ENCODE measurements at places on chromosomes 1 and 21.
A peak's percentile ranks its signal among the peaks of the same experiment; 100 is the strongest.

GRCh38 chr1:70966018-70966638 lies 81.5 kb downstream of the PTGER3 start:
- H3K4me3 ChIP-seq = no peak overlapping the region
- no peaks in the 10 kb centered on the region for H3K27me3 ChIP-seq
- no peak for DNase-seq

- no peaks in the 10 kb centered on the region for H3K27me3 ChIP-seq
- no peaks in the 10 kb centered on the region for H3K36me3 ChIP-seq
- no peak for DNase-seq
- no peaks in the 10 kb centered on the region for H3K4me1 ChIP-seq
These were observed 8.3 kb downstream of the FRRS1 start for GRCh38 chr1:99758073-99758511.

- no peaks in the 10 kb centered on the region for H3K36me3 ChIP-seq
- DNase-seq = no peak
These were observed 156.2 kb upstream of the SPAG17 start for GRCh38 chr1:118340928-118341910.

GRCh38 chr1:183568176-183569021 lies 21.9 kb downstream of the NCF2 start:
- H3K4me3 ChIP-seq = no peak overlapping the region
- H3K27me3 ChIP-seq = no peaks in the 10 kb centered on the region
- no peak overlapping the region for H3K27ac ChIP-seq
- DNase-seq = no peak
- no peaks in the 10 kb centered on the region for H3K36me3 ChIP-seq
- H3K4me1 ChIP-seq = no peaks in the 10 kb centered on the region

GRCh38 chr1:7098641-7099040 lies 313.4 kb downstream of the CAMTA1 start:
- no peaks in the 10 kb centered on the region for H3K27me3 ChIP-seq
- H3K4me1 ChIP-seq = no peaks in the 10 kb centered on the region
- H3K36me3 ChIP-seq = no peaks in the 10 kb centered on the region
- no peak for DNase-seq

DNA sequence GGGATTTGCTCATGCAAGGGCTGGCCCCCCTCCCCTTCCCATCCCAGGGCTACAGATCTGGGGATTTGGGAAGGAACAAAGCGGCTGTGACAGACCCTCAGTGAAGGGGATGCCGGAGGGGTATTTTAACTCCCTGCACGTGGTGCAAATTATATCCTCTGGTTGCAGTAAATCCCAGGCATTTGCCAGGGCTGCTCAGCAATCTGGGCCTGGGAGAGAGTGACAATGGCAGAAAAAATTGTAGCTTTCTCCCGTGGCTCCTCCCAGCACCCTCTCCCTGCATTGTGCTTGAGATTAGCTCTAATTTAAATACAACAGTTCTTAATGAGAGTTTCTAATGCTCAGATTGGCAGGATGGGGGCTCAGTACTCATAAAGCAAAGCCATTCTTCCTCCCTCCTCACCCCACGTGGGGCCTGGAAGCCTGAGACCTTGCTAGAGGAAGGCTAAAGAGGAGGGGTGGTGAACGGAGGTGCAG lies 129.9 kb upstream of the CD34 start:
- no peaks in the 10 kb centered on the region for H3K27me3 ChIP-seq
- H3K27ac ChIP-seq = no peak overlapping the region
- H3K4me3 ChIP-seq = no peak overlapping the region
- H3K36me3 ChIP-seq = peaks cover 9% of the 10 kb centered on the region
- peaks cover 11% of the 10 kb centered on the region for H3K4me1 ChIP-seq

DNA sequence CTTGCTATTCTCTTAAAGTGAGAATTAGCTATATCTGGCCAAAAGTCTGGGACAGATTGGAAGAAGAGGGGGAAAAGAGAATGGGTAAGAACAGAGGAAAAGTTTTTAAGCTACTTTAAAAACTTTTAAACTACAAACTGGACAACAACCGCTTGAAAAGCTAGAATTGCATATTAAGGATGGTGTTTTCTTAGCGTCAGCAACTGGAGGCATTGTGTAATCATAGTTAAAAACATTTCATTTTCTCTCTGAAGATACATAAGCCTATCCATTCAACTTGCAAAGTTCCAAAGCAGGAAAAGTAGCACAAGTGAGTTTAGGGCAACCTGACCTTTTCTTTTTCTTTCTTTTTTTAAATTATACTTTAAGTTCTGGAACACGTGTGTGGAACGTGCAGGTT lies 10.9 kb downstream of the PBX1 start:
- DNase-seq = no peak
- no peak overlapping the region for H3K27ac ChIP-seq
- no peaks in the 10 kb centered on the region for H3K36me3 ChIP-seq
- no peaks in the 10 kb centered on the region for H3K27me3 ChIP-seq
- H3K4me3 ChIP-seq = no peak overlapping the region

DNA sequence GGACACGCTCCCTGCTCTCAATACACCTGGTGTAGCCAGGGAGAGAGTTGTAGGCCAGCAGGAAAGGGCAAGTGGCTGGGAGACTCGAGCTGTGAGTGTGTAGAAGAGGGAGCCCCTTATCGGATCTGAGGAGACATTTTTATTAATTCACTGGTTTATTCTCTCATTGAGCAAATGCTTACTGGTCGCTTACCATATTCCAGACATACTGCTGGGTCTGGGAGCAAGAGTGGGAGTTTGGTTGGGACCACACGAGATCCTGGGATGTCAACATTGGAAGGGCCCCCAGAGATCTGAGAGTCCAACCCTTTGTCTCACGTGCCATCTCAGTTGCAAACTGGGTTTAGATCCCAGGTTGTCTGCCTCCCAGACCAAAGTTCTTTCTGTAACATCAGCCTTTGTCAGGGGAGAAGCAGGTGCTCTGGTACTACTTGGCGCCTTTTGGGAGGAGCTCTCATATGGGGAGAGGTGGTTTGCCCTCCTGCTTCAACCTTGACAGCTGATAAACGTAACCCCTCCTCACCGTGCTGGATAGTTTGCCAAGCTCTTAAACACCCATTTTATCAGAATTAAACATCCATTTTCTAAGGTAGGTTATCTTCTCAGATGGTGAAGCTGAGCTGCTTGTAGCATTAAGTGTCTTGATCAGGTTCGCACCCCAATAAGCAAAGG lies 742 bp downstream of the TMEM222 start:
- DNase-seq = no peak
- H3K27me3 ChIP-seq = no peaks in the 10 kb centered on the region
- H3K27ac ChIP-seq = peak overlapping the region; percentile 81

DNA sequence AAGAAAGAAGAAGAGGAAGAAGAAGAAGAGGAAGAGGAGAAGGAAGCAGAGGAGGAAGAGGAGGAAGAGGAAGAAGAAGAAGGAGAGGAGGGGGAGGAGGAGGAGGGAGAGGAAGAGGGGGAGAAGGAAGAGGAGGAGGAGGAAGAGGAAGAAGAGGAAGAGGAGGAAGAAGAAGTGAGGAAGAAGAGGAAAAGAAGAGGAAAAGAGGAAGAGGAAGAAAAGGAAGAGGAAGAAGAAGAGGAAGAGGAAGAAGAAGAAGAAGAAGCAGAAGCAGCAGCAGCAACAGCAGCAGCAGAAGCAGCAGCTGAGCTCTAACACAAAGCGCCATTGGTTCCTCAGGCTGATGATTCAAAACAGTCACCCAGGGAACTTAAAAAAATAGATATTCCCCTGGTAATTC lies 34.0 kb downstream of the DNAI4 start:
- no peak overlapping the region for H3K27ac ChIP-seq
- H3K36me3 ChIP-seq = no peaks in the 10 kb centered on the region
- no peak overlapping the region for H3K4me3 ChIP-seq

DNA sequence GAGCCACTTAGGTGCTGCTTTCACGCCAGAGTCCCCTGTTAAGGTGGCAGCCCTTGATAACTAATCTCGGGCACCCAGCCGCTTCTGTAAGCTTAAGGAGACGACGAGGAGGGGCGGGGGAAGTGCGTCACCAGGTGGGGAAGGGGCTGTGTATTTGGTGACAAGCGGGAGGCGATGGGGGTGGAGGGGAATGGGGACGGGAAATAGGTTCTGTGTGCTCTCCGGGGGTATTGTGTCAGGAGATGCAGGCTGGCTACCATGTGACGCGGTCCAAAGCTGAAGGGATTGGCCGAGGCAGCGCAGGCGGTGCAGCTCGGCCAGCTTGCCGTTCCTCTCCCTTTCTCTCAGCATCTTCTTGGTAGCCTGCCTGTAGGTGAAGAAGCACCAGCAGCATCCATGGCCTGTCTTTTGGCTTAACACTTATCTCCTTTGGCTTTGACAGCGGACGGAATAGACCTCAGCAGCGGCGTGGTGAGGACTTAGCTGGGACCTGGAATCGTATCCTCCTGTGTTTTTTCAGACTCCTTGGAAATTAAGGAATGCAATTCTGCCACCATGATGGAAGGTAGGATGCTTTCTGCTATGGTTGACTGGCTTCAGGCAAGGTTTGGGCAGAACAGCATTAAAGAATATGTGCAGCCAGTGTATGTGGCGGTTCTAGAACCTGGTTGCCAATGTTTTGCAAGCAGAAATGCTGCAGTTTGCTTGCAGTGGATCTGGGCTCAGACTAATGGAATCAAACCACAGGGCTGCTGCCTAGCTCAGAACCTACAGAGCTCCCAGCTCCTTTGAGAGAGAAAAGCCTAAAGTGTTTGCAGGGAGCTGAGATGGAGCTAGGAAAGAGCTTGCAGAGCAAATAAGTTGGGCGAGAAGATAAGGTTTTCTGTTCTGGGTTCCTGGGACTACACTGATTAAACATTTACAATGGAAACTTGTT lies at the start of gene SGIP1:
TSS of gene SGIP1 (plus strand) at position 350 of the 937 bp plus-strand sequence. CDS start at position 556, 206 bp downstream.
- H3K4me1 ChIP-seq = no peaks in the 10 kb centered on the region
- no peaks in the 10 kb centered on the region for H3K36me3 ChIP-seq
- H3K4me3 ChIP-seq = peak within 1 kb of the TSS; percentile 81
- DNase-seq = peak; percentile 87
- no peaks in the 10 kb centered on the region for H3K27me3 ChIP-seq
- peak within 1 kb of the TSS; percentile 90 for H3K27ac ChIP-seq

GRCh38 chr1:191912517-191912916 lies 245.7 kb upstream of the RGS18 start:
- DNase-seq = peak; percentile 1
- H3K27ac ChIP-seq = no peak overlapping the region
- no peaks in the 10 kb centered on the region for H3K4me1 ChIP-seq
- no peak overlapping the region for H3K4me3 ChIP-seq
- no peaks in the 10 kb centered on the region for H3K36me3 ChIP-seq
- no peaks in the 10 kb centered on the region for H3K27me3 ChIP-seq

Measured in kidney (tissue), 22 donors.